ENCODE measurements at places on chromosomes 1 and 21.

DNA sequence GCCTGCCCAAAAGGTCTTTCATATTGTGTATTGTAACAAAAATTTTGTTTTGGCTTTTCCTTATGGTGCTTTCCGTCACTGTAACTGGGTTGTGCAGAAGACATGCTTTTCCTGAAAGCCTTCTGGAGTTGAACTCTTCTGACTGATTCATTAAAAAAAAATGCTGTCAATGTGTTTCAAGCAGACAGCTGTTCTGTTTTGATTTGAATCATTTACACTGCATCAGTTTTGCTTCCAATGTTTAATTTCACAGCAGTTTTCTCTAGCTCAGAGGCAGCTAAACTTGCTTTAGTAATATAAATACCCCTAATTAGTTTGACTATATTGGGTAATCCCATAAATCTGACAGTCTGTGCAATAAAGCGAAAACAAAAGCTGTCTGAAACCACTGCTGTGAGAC, 7.9 kb downstream of the UTP11 start:
- DNase-seq: no peak

DNA sequence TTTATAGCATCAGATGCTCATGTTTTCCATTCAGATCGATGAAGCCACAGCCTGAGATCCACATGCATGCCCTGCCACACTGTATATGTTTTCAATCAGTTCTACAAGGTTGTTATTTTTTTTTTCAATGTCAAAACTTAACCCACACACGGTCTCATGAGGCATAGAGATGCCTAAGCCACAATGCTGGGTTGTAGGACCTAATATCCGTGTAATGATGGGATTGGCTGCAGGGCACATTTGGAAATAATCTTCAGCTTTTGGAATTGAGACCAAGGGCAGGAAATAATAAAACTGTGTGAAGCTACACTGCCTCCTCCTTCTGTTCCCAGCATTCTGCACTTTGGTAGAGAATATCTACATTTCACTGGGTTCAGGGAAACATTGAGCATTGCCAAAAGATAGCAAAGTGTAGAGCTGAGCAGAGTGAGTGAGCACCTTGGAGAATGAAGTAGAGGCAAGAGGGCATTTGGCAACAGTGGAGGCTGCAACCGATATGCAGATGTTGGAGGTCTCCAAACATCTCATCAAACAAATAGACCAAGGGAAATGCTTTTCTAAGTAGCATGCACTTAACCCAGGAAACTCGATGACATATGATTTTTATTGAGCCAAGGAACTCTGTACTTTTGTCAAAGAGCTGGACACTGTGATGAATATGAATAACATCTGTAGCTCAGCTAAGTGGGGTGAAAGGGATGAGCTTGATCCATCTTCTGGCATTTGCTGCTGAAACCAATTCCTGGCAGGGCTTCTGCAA, 176.7 kb downstream of the LYPLAL1 start:
- DNase-seq: no peak

DNA sequence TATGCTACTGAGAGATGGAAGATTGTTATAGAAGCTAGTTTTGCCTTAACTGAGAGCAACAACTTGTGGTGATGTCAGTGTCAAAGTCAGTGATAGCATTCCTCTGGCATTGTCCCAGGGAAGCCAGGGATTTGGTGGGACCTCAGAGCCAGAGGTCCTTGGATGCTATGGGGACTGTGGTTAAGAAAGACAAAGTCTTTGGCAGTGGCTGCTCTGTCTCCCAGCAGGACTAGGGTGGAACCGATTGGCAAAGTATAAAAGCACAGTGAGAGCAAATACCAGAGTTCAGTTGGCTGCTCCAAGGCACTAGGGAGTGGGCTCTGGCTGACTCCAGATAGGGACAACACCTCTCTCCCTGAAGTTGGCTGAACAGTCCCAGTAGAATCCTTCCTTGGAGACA, 104.8 kb downstream of the GDAP2 start:
- DNase-seq: no peak

DNA sequence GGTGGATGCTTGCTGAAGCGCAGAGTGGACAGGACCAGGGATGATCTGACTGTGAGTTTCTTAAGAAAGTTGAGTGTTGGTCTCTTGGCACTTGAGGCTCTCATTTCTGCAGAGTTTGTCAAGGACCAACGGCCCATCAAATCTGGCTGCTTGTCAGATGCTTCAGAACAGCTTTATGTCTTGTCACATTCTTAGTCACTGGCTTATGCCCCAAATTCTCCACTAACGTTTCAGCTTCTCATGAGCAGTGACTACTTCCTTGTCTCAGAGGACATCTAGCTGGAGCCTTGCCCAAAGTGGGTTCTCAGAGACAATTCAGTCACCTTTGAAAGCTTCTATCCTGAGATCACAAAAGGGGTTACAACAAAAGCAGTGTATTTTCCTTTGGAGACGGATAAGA, 92.3 kb downstream of the ST6GALNAC5 start:
- DNase-seq: no peak

Measured in cerebellar nuclear complex (tissue), 1 donor.